Right cardiac atrium (tissue), 5 donors: ENCODE measurements at places on chromosomes 12 and 14.

DNA sequence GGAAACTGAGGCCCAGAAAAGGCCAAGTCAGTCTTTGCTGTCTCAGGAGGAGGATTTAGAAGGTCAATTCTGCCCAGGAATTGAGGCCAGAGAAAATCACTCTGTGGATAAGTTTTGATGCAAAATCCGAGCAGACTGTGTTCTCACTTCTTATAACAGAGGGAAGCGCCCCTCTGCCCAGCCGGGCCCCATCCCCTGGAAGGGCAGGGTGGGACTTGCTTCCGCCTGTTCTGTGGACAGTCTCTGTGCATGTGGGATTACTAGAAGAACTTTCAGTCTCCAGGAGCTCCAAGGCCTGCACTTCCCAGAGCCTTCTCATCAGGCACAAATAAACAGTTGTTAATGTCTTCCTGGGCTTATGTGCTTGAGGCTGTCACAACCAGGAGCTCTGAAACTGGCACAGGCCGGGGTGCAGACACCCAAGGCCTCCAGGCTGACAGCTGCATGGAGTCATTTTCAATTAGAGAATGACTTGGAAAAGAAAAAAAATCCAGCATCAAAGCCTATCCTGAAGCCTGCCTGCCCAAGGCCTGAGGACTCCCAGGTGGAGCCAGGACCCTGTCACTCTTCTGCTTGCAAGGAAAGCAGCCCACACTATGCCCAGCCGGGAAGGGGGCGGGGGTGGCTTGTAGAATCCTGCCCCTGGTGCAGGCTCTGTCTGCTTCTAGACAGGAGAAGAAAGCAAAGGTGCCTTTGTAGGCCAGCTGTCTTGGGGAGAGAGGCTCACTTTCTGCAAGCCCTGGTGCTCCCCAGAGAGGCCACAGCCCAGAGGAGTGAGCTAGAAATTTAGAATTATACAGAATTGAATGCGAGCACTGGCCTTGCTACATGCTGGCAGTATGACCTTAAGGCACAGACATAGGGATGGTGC is 84.7 kb downstream of the NTF3 start:
- no peak for DNase-seq

DNA sequence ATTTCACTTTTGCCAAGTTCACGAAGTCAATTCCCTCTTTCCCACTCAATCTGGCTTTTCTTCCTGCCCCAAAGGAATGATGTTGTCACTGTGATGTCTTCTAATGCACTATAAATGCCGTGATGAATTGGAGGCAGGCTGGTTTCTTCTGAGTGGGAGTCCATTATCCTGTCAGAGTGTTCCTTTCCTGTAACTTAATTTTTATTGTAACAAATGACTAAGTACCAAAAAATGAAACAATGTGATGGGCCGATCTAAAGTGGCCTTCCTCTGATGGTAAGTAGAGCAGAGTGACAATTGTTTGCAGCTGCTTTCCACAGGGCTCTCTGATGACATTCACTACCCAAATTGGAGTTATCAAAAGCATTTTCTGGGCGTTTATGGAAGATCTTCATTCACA is 22.2 kb downstream of the TMEM30B start:
- DNase-seq = no peak

DNA sequence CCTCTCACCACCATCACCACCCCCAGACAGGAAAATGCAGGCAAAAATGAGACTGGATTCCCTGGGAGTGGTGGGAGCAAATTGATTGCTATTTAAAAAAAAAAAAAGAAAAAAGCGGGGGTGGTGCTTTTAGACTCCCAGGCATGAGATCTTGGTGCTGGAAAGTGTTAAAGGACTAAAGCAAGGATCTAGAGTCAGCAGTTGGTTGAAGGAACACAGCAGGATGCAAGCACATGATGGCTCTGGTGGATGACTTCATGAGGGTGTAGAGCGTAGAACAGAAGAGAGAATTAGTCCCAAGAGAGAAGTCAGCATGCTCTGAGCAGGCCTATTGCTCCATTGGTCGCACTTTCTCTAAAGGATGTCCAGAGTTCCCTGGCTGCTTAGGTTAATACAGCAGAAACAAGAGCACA is 183.8 kb upstream of the HMGA2 start:
- no peak for DNase-seq

DNA sequence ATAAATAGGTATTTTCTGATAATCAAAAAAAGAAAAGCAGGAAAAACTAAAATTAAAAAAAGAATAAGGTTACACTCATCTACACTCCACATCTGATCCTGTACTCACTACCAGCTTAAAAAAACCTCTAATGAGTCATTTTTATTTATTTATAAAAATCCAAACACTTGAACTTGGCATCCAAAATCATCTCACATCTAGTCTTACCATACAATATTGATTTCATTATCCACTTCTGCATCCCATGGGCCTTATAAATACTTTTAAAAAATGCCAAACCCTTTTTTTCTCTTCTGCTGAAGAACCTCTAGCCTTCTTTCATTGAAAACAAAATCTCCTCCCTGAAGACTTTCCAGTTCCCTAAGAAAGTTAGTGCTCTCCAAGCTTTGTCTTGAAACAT is 109.7 kb downstream of the TMTC3 start:
- no peak for DNase-seq

GRCh38 chr12:73308747-73309146 is 1036.6 kb downstream of the TRHDE start:
- DNase-seq = no peak

DNA sequence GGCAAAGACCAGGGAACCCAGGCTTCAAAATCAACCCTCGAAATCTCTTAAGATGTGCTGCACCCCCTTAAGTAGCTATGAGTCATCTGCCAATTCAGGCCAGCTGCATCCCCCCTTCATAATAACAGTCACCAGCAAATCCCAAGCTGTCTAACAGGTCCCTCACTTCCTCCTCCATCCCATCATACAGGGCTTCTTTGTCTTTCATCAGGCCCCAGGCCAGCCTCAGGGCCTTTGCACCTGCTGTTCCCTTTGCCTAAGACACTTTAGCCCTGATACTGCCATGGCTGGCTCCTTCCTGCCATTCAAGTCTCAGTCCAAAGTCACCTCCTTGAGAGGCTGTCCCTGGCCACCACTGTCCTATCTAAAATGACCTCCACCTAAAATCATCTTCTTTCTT is 4.0 kb downstream of the RASAL1 start:
- DNase-seq = no peak

DNA sequence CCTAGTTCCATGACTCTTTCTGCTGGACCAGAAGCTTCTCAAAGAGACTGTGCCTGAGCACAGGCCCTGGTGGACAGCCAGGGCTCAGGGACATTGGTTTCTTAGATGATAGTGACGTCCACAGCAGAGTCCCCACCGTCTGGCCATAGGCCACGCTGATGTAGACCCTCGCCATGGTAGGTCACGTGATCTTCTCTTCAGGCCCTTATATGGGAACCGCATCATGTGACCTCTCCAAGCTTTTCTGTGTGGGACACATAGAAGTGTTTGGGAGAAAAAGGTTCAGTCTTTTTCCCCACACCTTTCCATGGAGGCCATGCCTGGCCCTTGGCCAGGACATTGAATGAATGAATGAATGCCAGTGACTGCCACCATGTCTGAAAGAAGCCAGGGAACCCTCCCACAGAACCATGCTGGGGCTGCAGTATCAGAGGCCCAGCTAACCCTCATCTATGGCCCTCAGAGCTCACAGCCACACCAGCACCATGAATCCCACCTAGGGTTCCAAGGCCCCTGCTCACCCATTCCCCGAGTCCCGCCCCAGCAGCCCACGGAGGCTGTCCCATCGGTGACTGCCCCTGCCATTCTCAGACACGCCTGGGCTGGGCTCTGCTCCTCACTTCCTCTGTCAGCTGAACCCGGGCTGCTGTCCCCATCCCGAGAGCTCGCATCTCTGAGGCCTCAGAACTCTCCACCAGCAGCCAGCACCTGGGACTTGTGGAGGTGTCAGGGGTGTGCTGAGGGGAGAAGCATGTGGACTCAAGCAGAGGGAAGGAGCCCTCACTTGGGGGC is 292.1 kb downstream of the ADGRD1 start:
- no peak for DNase-seq

GRCh38 chr12:106114447-106115068 is 24.2 kb downstream of the NUAK1 start:
- no peak for DNase-seq

- no peak for DNase-seq
These were observed 11.5 kb downstream of the GNS start for GRCh38 chr12:64747695-64748094.
